Epithelial cell of prostate (primary cell): ENCODE measurements at places on chromosomes 13 and 19.

- DNase-seq: no peak
Measured at GRCh38 chr19:13057147-13057572, 45.5 kb downstream of the LYL1 start.

GRCh38 chr13:78061806-78062205, 143.2 kb upstream of the EDNRB start:
- DNase-seq: no peak

DNA sequence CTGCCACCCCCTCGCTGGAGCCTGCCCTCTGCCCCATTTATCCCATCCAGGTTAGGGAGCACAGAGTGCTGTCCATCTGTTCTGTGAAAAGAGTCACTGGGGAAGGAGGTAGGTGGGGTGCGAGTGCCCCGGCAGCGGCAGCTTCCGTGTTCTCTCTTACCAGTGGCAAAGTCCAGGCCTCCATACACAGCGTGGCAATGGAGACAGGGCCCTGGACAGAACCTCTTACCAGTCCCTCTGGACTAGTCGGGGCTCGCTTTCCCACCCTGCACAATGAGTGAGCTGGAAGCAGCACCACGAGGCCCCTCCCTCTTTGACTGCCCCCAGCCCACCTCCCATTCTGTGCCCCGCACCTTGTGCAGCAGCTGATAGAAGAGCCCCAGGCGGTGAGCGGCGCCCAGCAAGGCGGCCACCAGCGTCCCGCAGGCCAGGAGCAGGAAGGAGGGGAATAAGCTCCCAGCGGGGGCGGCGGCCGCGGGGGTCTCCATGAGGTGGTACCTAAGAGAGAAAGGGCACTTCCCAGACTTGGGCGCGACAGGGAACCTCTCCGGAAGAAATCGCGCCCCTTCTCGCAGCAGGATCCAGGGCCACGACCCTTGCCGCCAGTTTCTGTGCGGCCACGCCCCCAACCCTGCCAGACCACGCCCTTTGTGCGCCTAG, 17.5 kb downstream of the SYDE1 start:
- no peak for DNase-seq

GRCh38 chr13:35672611-35673010, 196.1 kb upstream of the MAB21L1 start:
- DNase-seq: no peak

GRCh38 chr13:67950603-67951002, 720.5 kb upstream of the PCDH9 start:
- no peak for DNase-seq
